Activated CD4-positive, alpha-beta memory T cell treated with anti-CD3 and anti-CD28 coated beads for 36 hours (primary cell): ENCODE measurements at places on chromosomes 1 and 21. TPM values are rescaled to one million over a fixed set of nuclear protein-coding genes. Genes with fewer than 3 reads are reported as not detected.
A peak's percentile ranks its signal among the peaks of the same experiment; 100 is the strongest.

DNA sequence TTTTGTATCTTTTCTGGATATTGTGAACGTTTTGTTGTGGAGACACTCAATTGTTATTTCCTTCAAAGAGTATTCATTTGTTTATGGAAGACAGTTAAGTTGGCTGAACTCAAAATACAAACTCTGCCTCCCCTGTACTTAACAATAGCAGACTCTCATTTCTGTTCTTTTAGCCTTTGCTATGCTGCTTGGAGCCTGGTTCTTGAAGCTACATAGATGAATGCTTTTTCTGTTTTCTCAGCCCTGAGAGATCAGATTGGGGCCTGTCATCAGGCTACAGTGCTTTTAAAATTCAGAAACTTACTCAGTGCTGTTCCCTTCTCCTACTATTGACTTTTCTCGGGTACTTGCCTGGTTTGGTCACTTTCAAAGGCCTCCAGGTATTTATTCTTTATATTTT lies 215.7 kb upstream of the LYPLAL1 start:
- no peaks in the 10 kb centered on the region for H3K36me3 ChIP-seq
- DNase-seq = no peak
- no peak overlapping the region for H3K27ac ChIP-seq
- no peaks in the 10 kb centered on the region for H3K4me1 ChIP-seq
- H3K27me3 ChIP-seq = no peaks in the 10 kb centered on the region
- H3K4me3 ChIP-seq = no peak overlapping the region

DNA sequence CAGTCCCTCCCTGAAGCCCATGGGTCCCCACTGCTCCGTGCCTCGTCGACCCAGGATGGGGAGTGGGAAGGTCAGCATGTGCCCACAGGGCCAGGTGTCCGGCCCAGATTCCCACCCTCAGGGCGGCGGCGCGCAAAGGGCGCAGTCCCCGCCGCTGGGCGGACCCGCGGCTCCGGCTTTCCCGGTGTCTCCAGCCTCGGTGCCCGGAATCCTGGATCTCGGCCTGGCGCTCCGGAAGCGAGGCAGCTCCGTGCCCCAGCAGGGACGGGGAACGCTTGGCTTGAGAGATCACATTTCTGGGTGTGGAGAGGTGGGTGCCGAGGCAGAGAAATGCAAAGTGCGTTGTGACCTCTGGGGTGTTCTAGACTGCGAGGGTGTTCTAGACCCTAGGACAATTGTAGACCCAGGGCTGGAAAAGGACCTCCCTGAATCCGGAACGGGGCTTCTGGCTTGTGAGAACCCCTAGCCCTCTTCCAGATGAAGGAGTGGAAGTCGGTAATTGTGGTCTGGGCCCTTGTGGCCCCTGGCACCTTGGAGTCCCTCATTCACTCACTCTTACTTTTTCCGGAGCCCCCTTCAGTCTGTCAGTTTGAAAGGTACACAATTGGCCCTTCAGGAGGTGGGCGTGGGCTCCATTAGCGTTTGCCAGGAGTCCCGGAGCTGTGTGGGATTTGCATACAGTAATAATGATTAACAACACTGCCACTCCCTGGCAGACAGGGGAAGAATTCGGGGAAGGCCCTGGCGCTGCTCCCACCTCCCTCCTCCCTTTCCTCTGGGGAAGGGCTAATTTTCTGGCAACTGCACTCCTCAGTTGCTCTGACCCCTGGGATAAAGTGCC lies 1.6 kb upstream of the KCND3 start:
- H3K4me3 ChIP-seq = no peak overlapping the region
- H3K36me3 ChIP-seq = no peaks in the 10 kb centered on the region
- H3K4me1 ChIP-seq = peaks cover 14% of the 10 kb centered on the region
- no peak overlapping the region for H3K27ac ChIP-seq

DNA sequence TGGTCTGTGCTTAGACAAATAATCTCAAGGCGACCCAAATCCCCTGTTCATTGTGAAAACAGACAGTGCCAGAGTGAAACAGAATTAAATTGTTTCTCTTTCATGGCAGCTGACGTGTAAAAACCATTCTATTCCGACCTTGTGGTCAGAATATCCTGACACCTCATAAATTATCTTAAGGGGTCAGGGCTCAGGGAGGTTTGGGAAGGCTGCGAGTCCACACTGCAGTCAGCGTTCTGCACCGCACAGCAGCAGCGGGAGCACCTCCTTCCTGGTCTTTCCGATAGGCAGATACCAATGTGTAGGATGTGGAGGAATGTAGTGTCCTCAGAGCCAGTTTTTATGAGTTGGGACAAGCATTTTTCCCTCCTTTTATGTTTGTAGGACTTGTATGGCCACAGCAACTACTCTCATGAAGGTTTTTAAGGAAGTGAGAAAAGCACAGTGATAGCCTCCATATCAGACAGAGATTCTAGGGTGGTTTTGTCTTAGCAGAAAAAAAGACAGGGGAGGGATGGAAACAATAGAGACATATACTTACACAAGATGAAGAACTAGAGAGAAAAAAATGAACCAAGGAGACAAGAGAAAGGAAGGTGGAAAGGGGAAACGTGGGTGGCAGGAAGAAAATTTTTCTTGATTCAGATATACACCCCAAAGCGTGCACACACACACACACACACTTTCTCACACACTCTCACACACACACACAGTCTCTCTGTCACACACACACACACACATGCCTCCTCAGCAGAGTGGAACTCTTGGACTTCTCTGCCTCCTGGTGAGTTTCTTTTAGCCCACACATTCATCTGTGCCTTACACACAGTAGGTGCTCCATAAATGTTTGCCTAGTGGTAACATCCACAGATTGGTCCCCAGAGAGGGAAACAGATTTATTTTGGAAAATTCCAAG lies 68.6 kb downstream of the NTMT2 start:
- no peak for DNase-seq
- peaks cover 7% of the 10 kb centered on the region for H3K27me3 ChIP-seq
- H3K27ac ChIP-seq = no peak overlapping the region
- no peak overlapping the region for H3K4me3 ChIP-seq
- no peaks in the 10 kb centered on the region for H3K36me3 ChIP-seq

The CYP4A11 gene
- not detected for total RNA-seq

The CDA gene
- total RNA-seq = not detected

The COL8A2 gene
- total RNA-seq = not detected

- no peak for DNase-seq
- H3K27me3 ChIP-seq = peaks cover 24% of the 10 kb centered on the region
- no peak overlapping the region for H3K4me3 ChIP-seq
- no peaks in the 10 kb centered on the region for H3K4me1 ChIP-seq
- H3K36me3 ChIP-seq = no peaks in the 10 kb centered on the region
Observed at GRCh38 chr1:227379555-227379892, 61.2 kb upstream of the CDC42BPA start.

GRCh38 chr1:233386336-233386735 lies 58.8 kb downstream of the MAP3K21 start:
- peaks cover 10% of the 10 kb centered on the region for H3K27me3 ChIP-seq
- H3K27ac ChIP-seq = no peak overlapping the region
- H3K36me3 ChIP-seq = peaks cover 11% of the 10 kb centered on the region
- H3K4me3 ChIP-seq = no peak overlapping the region
- no peaks in the 10 kb centered on the region for H3K4me1 ChIP-seq

GRCh38 chr1:219798283-219799030 lies 129.9 kb downstream of the SLC30A10 start:
- H3K4me3 ChIP-seq = no peak overlapping the region
- H3K4me1 ChIP-seq = peaks cover 5% of the 10 kb centered on the region
- no peak for DNase-seq
- no peak overlapping the region for H3K27ac ChIP-seq

- H3K4me1 ChIP-seq = peaks cover 29% of the 10 kb centered on the region
- H3K36me3 ChIP-seq = peaks cover 1% of the 10 kb centered on the region
- no peak overlapping the region for H3K4me3 ChIP-seq
Observed at GRCh38 chr1:212162635-212163034, 122.6 kb upstream of the PPP2R5A start.

- no peak overlapping the region for H3K27ac ChIP-seq
- no peaks in the 10 kb centered on the region for H3K4me1 ChIP-seq
- peaks cover 9% of the 10 kb centered on the region for H3K27me3 ChIP-seq
- no peak overlapping the region for H3K4me3 ChIP-seq
- no peak for DNase-seq
Observed at GRCh38 chr1:30888391-30888790, 20.2 kb downstream of the SDC3 start.

DNA sequence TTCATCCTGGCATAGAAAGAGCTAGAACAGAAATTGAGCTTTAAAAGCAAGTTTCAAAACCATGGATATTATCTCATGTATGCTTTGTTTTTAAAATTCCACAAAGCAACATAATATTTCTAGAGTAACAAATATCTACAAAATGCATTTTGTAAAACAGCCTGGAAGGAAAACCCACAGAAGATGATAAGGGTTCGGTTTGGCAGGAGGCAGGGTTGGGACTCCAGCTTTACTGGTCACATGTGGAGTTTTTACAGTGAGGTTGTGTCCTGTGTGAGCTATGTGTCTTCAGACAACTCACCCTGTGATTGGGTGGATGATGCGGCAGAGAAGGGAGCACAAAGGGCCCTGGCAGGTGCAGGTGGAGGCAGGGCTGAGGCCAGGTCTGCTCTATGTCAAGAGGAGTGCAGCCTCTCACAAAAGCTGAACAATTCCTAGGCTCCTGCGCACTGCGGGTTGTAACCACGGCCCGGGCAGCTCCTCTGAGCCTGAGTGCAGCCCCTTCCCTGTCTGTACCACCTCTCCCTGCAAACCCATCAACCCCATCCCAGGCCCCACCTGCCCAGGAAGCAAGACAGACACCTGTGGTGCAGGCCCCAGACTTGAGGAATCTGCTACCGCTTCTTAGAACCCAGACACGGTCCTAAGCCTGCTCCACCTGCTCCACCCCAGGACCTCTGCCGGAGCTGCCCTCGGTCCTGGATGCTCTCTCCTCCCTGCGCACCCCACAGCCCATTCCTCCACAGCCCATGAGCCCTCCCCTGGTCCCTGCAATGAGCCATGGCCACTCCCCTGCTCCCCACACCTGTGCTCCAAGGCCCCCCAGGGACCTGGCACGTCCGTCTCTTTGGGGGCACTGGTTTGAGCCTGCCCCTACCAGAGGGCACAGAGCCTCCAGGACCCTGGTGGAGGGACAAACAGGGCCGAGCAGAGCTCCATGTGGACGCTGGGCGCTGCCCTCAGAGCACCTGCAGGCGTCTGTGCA lies 2.8 kb upstream of the COL18A1 start:
- DNase-seq = no peak
- H3K4me3 ChIP-seq = no peak overlapping the region
- peaks cover 4% of the 10 kb centered on the region for H3K36me3 ChIP-seq
- H3K27me3 ChIP-seq = peaks cover 54% of the 10 kb centered on the region
- H3K4me1 ChIP-seq = peaks cover 6% of the 10 kb centered on the region

DNA sequence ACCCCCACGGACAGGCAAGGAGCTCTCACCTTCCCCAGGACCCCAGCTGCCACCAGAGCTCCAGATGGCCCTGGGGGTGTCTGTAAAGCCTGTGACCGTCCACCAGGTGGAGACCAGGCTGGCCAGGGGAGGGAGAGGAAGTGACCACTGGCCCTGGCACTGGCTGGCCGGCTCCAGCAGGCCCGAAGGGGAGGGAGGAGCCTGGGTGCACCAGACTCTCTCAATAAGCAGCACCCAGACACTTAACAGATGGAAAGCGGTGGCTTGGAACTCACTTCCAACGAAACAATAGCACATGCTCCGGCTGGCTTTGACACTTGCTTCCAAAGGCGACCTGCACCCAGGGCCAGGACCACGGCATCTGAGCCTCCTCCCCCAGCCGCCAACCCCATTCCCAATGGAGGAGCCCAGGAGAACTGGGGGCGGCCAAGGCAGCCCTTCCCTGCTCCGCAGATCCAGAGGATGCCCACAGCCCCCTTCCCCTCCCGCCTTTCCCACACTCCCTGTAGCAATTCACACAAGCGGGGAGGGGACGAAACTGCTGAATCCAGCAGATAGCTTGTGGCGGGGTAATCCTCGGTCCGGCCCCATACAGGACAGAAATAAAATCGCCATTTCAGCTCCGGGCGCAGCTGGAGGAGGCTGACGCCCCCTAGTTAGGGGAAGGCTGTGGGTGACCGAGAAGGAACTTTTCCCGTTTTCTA lies 742 bp upstream of the PDE9A start:
- no peak overlapping the region for H3K27ac ChIP-seq
- peaks cover 14% of the 10 kb centered on the region for H3K27me3 ChIP-seq
- no peaks in the 10 kb centered on the region for H3K36me3 ChIP-seq
- peaks cover 11% of the 10 kb centered on the region for H3K4me1 ChIP-seq
- no peak for DNase-seq
- peak overlapping the region; percentile 70 for H3K4me3 ChIP-seq

The ETNK2 gene
- 1.9 TPM for total RNA-seq

The TGFB2 gene
- total RNA-seq = not detected

DNA sequence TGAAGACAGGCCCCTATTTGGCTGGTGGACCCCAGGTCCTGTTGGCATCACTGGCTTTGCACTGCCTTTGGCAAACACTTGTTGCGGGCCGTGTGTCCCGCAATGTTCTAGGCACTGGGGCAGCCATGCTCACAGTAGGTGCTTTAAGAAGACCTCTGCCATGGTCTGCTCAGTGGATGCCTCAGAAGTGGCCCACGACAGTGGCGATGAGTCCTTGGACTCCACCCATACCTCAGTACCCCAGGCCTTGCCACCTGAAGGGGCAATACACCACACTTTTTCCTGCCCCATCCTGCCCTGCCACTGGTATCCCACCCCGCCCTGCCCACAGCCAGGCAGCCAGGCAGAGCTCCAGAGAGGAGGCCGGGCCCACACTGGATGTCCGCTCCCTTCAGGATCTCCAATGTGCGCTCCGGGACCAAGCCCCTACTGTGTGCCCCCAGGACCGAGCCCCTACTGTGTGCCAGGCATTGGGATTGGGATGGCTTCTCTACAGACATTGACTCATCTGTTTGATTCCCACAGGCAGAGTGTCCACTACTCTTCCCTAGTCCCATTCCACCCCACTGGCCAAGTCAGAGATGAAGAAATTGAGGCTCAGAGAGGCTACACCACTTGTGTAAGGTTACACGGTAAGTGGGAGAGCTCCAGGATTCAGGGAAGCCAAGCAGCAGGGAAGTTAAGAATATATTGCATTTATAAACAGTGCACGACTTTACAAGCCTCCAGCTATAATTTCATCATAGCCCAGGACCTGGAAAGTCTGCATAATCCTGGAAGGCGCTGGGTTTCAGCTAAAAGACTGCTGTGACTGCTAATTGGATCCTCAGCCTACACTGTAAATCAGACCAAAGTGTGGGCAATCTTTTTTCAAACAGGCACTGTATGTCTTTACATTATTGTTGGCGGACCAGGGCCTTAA lies 101.6 kb downstream of the DMRTB1 start:
- peaks cover 12% of the 10 kb centered on the region for H3K4me1 ChIP-seq
- peaks cover 18% of the 10 kb centered on the region for H3K27me3 ChIP-seq
- no peaks in the 10 kb centered on the region for H3K36me3 ChIP-seq
- peak; percentile 2 for DNase-seq
- H3K27ac ChIP-seq = no peak overlapping the region

GRCh38 chr1:198637916-198638437 lies 863 bp upstream of the PTPRC start:
- H3K4me1 ChIP-seq = peaks cover 50% of the 10 kb centered on the region
- no peaks in the 10 kb centered on the region for H3K27me3 ChIP-seq
- H3K4me3 ChIP-seq = peak overlapping the region; percentile 89
